G401 (cell line): ENCODE measurements at places on chromosomes 12 and 14. TPM values are rescaled to one million over a fixed set of nuclear protein-coding genes. Genes with fewer than 3 reads are reported as not detected.
A peak's percentile ranks its signal among the peaks of the same experiment; 100 is the strongest.

TAS2R13 gene
- total RNA-seq, result not detected in 2 replicates

NPAS3 gene
- total RNA-seq, result not detected in 2 replicates

DNA sequence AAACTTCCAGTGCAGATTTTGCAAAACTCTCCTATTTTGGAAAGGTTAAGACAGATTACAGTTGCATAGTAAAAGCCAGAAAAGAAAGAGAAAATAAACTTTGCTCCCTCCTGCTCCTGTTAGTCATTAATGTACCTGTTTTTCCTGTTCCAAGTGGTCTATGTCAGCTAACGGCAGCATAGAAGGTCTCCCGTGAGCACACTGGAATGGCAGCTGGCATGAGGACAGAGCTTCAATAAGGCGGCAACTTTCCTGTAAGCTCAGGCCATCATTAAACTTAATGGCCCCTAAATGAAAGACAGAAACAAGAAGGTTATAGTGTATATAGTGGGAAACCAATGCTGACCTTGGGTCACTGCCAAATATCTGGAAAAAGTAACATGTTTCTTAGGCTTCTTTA is 16.0 kb downstream of the EIF2B2 start:
- DNase-seq, result no peak

- peak; percentile 91 for DNase-seq
These were observed 62.0 kb downstream of the SLC25A47 start for GRCh38 chr14:100384819-100385813.

GRCh38 chr14:85531587-85532373 is 1.8 kb downstream of the FLRT2 start:
- DNase-seq, result no peak
